ENCODE measurements at places on chromosomes 4 and X. TPM values are rescaled to one million over a fixed set of nuclear protein-coding genes. Genes with fewer than 3 reads are reported as not detected.

The TXK gene
- 3.1 TPM for total RNA-seq

The CYBB gene
- 35.4 TPM for total RNA-seq

The CXCL6 gene
- total RNA-seq: not detected

The TEC gene
- 4.0 TPM for total RNA-seq

GRCh38 chr4:53573696-53574095 lies 17.6 kb downstream of the LNX1 start:
- no peak for DNase-seq

- DNase-seq: no peak
Observed at GRCh38 chr4:83150653-83151330, 36.3 kb upstream of the PLAC8 start.

DNA sequence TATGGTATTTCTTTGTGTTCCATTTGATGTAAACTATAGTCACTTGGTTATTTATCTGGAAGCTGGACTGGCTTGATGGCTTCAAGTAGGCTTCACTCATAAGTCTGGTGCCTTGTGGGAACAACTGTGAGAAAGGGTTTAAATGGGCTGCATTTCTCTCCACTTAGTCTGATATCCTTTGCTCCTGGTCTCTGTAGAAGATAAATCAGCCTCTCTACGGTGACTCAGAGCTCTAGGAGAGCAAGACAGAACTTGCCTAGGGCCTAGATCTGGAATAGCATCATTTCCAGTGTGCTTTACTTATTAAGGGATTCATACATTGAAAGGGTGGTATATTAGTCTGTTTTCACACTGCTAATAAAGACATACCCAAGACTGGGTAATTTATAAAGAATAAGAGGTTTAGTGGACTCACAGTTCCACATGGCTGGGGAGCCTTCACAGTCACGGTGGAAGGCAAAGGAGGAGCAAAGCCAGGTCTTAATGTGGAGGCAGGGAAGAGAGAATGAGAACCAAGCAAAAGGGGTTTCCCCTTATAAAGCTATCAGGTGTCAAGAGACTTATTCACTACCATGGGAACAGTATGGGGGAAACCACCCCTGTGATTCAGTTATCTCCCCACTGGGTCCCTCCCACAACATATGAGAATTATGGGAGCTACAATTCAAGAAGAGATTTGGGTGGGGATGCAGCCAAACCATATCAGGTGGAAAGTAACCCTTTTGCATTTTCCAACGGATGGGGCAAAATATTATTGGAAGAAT lies 1746.4 kb upstream of the PCDH7 start:
- DNase-seq: no peak

The USP27X gene
- 1.4 TPM for total RNA-seq

The GAGE12E gene
- total RNA-seq: not detected

The GAGE12J gene
- not detected for total RNA-seq

DNA sequence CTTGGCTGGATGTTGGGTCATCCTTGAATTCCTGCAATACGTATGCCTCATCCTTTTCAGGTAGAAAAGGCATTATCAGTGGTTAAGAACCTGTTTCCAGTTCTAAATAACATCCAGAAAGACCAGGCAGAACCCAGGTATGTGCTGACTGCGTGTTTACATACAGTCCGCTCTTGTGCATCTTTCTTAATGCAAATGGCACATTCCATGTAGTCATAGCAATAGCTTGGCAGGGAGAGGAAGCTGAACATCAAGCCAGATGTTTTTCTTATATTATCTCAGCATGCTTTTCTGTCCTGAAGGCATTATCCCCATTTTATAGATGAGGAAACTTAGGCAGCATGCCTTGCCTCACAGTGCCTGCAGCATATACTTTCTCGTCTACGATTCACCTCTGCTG lies 2.1 kb downstream of the DCLK2 start:
- DNase-seq: no peak

DNA sequence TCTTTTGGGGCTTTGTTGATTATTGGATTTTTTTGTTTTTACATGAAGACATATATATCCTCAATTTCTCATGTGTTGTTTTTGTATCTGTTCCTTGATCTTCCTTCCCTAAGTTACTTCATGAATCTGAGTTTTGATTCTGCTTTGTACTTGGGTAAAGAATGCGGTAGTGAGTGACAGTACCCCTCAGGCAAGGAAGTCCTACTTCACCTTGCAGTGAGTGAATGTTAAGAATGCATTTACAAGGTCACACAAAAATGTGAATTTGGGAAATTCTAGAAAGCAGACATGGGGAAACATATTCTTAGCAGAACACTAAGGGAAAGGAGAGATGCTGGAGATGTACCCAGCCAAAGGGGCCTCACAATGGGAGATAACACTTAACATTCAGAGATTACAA lies 373.1 kb upstream of the LCORL start:
- no peak for DNase-seq

The NEIL3 gene
- 0.76 TPM for total RNA-seq

DNA sequence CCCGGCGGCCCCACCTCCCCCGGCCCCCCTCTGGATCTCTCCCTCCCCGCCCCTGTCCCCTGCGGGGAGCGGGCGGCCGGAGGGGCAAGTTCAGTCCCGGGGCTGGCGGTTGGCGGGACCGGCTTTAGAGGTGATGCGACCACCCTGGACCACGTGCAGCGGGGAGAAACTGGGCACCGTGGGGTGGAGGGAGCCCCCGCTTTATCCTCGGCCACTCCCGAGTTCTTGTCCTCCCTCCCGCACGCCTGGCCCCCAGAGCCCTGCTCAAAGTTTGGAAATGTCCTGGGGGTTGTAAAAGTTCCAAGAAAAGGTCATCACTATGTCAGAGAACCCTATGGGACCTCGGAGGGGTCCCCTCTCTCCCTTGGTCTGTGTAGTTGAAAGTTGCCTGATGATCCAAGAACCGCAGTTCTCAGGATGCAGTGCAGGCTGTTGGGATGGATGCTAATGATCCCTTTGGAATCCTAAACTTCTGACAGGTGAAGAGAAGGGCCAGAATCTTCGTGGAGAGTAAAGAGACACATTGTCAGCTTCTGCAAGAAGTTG lies 411 bp upstream of the VEGFC start:
- DNase-seq: no peak

- no peak for DNase-seq
Observed at GRCh38 chr4:120536884-120537283, 385.6 kb downstream of the PRDM5 start.

GRCh38 chr4:119493886-119494285 lies 134.7 kb downstream of the PDE5A start:
- no peak for DNase-seq

The ERCC6L gene
- 0.64 TPM for total RNA-seq

The ATP7A gene
- total RNA-seq: 11.2 TPM

GRCh38 chrX:24668111-24668510 lies 21.0 kb upstream of the PCYT1B start:
- DNase-seq: no peak

The SSX2B gene
- not detected for total RNA-seq

DNA sequence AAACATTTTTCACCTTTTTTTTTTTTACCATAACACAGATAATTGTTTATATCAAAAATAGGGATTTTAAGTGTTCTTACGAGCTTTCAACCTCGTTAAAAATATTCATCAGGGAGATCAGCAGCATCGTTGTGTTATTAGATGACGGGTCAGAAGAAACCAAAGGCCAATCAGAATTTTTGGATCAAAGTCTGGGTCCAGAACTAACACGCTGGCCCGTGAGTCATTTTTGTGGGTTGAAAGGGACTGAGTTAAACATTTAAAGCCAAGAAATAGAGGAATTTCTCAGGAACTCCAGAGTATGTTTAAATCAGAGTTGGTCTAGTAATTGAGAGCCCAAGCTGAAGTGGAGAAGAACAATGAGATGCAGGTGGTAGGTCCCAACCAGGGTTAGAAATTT lies 170.8 kb downstream of the TLL1 start:
- DNase-seq: no peak

DNA sequence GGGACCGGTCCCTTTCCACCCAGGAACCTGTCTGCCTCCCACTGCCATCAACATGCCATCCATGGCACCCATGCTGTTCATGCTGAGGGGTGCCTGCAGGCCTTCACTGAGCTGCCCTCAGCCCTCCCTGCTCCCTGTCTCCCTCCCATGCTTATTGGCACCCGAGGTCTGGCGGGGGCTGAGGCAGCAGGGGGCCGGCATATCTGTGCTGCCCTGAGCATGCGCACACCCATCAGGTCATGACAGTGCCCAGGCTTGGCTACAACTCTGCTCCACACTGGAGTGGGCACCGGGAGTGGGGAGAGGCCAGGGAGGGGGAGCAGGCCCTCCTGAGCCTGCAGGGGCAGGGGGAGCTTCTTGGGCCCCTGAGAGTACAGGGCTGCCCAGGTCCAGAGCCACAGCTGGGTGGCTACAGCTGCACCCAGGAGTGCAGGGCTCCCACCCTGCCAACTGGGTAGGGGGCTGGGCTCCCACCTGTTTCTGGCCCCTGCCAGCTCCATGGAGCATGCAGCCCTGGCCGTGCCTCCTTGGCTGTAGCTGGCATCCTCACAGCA lies 395.8 kb upstream of the DMD start:
- DNase-seq: no peak

DNA sequence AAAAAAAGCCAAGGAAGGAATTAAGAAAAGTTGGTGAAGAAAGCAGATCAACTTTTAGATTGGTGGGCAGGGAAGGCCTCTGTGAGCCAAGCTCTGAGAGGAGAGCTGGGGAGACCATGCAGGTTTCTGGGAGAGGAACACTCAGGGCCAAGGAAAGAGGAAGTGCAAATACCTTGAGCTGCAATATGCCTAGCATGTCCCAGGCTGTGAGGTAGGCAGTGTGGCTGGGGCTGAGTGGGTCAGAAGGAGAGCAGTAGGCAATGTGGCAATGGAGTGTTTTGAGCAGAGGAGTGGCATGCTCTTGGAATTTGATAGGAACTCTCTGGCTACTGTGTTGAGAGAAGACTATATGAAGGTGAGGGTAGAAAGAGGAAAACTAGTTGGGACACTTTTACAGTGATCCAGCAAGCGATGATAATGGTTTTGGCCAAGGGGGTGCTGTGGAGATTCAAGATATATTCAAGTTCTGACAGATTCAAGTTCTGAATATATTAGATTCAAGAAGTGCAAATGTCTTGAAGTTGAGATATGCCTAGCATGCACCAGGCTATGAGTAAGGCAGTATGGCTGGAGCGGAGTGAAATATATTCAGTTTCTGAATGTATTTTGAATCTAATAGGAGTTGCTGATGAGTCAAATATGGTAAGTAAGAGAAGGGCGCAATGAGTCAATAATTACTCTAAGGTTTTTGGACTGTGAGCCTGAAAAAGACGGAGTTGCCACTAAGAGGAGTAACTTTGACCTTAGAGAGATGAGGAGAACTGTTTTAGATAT lies 172.5 kb downstream of the CAMK2D start:
- no peak for DNase-seq

- no peak for DNase-seq
Observed at GRCh38 chr4:80265571-80266252, 752 bp upstream of the FGF5 start.

DNA sequence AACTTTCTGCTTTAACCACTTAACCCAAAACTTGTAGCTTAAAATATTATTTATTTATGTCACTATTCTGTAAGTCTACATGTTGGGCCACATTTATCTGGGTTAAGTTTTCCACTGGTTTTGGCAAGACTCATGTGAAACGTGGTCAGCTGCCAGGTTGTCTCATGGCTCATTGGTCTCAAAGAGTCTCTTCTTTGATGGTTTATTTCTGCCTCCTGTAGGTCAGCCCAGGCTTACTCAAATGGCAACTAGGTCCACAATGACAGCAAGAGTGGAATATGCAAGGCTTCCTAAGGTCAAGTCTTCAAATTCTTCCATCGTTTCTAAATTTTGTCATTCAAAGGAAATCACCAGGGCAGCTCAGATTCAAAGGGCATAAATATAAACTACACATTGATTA lies 828.7 kb downstream of the PCDH7 start:
- no peak for DNase-seq

The LAMTOR3 gene
- 59.2 TPM for total RNA-seq

The ACTRT1 gene
- not detected for total RNA-seq

GRCh38 chrX:13489454-13489853 lies 79.9 kb upstream of the EGFL6 start:
- DNase-seq: no peak

DNA sequence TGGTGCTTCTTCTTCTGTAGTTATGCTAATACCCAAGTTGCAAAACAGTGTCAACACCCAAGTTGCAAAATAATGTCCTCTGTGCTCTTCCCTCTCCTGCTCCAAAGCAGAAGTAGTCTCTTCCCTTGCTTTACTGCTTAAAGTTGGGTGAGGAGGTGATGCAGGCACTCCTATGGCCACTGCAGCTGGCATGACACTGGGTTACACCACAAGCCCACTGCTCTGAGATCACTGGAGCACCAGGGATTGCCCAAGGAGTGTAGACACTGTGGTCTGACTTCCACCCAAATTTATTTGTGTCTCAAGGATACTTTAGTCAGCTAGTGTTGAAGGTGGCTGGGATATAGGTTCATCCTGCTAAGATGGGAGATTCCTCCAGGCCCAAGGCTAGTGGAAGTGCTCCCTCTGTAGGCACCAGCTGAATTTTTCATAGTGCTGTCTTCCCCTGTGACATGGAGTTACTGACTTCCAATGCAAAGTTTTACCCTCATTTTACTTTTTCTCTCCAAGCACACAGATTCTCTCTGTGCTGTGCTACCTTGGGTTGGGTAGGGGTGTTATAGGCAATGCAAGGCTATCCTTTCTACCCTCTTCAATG lies 196.2 kb upstream of the TENT5D start:
- no peak for DNase-seq

DNA sequence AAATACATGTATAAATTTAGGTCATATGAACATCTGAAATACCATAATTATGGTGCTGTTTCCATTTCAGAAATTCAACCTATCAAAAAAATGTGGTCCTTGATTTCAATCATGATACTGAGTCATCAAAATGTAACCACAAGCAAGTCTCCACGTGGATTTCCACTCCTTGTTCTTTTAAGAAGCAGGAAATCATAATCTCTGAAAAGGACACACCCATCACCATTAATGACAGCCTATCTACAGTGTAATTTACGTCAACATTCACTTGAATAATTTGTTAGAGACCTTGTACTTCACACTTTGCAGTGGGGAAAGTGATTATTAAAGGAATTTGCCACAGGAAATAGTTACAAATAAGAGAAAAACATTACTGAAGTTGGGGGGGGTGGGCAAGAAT lies 17.7 kb upstream of the SLC7A11 start:
- no peak for DNase-seq

The CFAP47 gene
- total RNA-seq: not detected

- no peak for DNase-seq
Observed at GRCh38 chr4:68360231-68360968, 10.5 kb upstream of the YTHDC1 start.

GRCh38 chr4:37631551-37631950 lies 54.6 kb downstream of the RELL1 start:
- peak; percentile 24 for DNase-seq

- no peak for DNase-seq
Observed at GRCh38 chr4:122300776-122301175, 78.0 kb upstream of the ADAD1 start.

The CRLF2 gene
- 0.31 TPM for total RNA-seq

- DNase-seq: no peak
Observed at GRCh38 chrX:40671126-40671525, 23.8 kb upstream of the CXorf38 start.
